ENCODE measurements at places on chromosomes 3 and 15.
A peak's percentile ranks its signal among the peaks of the same experiment; 100 is the strongest.

DNA sequence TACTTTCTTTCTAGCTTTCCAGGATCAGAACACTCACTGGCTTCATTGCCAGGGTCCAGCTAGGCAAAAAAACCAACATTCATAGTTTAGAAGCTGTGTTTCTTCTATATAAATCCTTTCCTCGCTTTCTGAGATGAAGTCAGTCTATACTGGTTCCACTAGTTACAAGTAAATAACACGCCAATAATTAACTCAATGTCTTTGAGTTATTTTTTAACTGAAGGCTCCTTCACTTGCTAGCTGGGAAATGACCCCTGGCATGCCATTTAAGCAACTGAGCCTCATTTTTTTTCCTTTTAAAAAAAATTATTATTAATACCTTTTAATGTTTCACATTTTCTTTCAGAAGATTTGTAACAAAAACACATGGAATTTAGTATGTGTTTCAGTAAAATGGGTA is 2.1 kb upstream of the CCDC174 start:
- DNase-seq: no peak

GRCh38 chr15:70099967-70100473 is 2.3 kb upstream of the TLE3 start:
- DNase-seq: no peak

DNA sequence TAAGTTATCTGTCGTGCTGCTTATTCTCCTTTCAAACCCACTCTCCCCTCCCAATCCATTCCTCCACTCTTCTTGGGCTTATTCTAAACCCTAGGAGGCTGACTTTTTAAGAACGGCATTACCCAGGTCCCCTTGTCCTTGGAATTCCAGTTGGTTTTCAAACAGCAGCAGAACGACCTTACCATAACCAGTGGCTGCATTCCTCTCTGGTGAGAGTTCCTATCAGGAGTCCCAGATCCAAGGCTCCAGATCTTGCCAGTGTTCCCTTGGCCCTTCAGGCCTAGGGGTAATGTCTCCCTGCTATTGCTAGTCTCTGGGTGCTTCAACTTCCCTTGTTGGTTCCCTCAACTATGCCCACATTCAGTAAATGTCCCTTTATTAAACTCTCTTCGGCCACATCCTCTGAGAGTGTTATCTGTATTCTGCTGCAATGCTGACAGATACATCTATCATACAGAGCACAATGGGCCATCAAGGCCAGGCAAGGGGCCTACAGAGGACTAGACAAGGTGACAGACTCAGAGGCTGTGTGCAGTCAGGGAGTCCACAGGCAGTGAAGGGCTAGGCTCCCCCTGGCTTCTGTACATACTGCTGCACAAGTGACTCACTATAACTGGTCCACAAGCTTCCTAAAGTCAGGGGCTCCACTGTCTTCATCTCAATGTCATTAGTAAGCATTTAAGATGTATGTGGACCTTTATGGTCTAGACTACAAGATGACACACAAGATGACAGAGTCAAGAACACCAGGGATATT is 10.1 kb downstream of the LYSMD2 start:
- peak; percentile 54 for DNase-seq

DNA sequence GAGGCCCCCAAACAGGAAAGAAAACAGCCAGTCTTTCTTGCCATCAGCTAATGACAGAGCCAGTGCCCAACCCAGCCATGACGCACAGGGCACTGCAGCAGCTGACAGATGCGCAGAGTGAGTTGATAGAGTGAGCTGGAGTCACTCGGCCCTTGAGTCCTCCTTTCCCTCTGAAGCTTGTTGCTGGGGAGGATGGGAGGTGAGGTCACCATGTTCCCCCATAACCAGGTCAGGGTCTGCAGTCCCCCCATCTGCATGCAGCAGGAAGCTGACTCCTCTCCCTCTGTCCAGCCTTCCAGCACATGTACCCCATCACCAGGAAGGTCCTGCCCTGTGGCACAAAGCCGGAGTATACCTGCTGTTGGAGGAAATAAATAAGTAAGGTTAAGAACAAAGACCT is 174.6 kb downstream of the ABHD5 start:
- DNase-seq: no peak

- no peak for DNase-seq
These were observed 324.7 kb upstream of the SLCO3A1 start for GRCh38 chr15:91528801-91529200.
